T-helper 17 cell (primary cell): ENCODE measurements at places on chromosomes 12 and 14. TPM values are rescaled to one million over a fixed set of nuclear protein-coding genes. Genes with fewer than 3 reads are reported as not detected.
A peak's percentile ranks its signal among the peaks of the same experiment; 100 is the strongest.

DNA sequence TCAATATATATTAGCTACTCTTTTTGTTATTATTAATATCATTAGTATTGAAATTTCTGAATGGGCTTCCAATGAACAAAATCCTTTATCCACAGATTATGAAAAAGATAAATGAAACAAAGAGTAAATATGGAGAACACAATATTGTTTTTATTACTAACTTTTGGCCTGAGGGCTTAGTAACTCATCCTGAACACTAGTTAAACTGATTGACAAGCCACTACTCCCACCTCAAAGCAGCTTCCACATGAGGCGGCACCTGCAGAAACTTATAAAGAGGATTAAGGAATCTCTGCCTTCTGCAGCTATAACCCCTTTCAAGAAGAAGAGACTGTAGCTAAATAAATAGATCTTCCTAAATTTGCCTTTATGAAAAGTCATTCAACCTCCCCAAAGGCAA is 187.6 kb upstream of the ALG10 start:
- H3K27me3 ChIP-seq = no peaks in the 10 kb centered on the region
- H3K4me3 ChIP-seq = no peak overlapping the region
- DNase-seq = no peak

LRP1-AS gene
- total RNA-seq = not detected

DNA sequence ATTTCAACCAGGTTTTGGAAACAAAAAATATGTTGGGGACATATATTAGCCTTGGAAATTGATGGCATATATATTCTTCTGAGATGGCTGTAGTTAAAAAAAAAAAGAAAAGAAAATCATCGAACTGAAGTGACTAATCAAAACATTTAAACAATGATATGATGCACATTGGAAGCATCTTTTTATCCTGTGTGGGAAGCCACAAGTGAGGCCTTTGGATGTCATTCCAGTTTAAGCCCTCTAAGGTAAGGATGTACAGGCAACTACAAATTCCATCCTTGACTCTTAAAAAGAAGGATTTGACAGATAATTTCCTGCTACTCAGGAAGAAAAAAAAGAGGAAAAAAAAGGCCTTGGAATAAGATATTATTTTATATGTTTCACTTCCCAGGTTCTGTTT is 9.6 kb upstream of the PTPRB start:
- no peaks in the 10 kb centered on the region for H3K4me1 ChIP-seq
- DNase-seq = no peak
- H3K27me3 ChIP-seq = peaks cover 26% of the 10 kb centered on the region
- H3K36me3 ChIP-seq = no peaks in the 10 kb centered on the region
- no peak overlapping the region for H3K4me3 ChIP-seq

TAPBPL gene
- 19.6 TPM for total RNA-seq

MRPL42 gene
- total RNA-seq = 34.7 TPM

RFX4 gene
- total RNA-seq = not detected

DNA sequence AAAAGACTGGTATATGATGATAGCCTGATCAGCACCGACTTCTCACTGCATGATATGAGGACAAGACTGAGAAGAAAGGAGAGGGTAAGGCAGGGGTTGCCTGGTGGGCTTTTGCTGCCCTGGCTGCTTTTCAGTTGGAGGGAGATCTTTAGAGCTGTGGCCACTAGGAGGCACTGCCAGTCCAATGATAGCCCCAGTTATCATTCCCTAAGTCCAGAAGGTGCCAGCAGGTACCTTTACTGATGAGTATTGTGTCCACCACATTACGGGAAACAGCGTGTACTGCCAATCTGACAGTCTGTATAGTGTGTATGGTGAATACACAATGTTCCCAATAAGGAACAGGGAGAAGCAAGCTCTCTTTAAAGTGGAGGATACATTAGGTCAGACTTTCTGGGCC is 55.8 kb upstream of the CCDC175 start:
- DNase-seq = no peak
- H3K36me3 ChIP-seq = peaks cover 4% of the 10 kb centered on the region
- peaks cover 2% of the 10 kb centered on the region for H3K4me1 ChIP-seq
- no peak overlapping the region for H3K4me3 ChIP-seq
- H3K27me3 ChIP-seq = peaks cover 62% of the 10 kb centered on the region

DNA sequence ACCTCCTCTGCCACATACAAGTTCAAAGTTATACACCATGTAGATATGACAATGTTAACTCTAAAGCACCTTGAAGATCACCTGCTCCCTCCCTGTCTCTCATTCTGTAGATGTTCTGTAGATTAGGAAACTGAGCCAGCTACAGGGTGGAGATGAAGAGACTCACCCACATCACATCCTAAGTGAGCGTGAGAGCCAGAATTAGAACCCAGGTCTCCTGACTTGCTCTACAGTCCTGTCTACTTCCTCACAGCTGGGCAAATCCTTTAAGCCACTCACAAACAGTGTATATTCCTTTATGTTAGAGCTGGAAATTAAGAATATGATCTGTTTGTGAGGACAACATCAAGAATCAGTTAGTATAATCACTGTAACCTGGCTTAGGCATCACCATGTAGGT is 1.8 kb downstream of the APPL2 start:
- H3K27me3 ChIP-seq = no peaks in the 10 kb centered on the region
- H3K36me3 ChIP-seq = peaks cover 2% of the 10 kb centered on the region
- peak overlapping the region; percentile 94 for H3K4me3 ChIP-seq
- peak overlapping the region; percentile 89 for H3K27ac ChIP-seq

DNA sequence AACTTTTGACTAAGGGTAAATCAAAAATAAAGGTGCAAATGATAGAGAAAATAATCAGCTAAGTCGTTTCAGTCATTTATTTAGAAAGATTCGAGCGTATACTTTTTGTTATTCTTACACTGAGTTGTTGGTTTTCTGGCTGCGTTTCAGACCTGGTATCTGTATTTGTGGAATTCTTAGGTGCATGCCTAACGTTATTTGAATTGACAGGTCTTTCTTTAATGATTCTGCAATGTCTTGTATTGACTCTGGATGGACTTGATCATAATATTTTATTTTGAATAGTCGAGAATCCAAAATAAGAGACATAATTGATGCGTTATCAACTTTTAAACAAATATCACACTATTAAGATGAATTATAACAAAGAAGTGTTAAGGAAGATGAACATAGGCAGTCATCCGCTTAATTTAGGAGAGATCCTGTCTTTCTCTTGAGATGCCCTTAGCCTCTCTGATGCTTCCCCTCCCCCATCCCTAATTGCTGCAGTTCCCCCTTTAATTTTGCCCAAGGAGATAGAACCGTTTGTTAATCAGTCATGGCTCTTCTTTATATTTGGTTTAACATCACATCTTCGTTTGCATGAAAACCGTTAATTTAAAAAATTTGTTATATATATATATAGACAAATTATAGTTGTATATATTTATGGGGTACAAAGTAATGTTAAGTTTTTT is 1.8 kb downstream of the ALX1 start:
- H3K27me3 ChIP-seq = peaks cover 37% of the 10 kb centered on the region
- peaks cover 5% of the 10 kb centered on the region for H3K4me1 ChIP-seq
- H3K36me3 ChIP-seq = peaks cover 3% of the 10 kb centered on the region

DNA sequence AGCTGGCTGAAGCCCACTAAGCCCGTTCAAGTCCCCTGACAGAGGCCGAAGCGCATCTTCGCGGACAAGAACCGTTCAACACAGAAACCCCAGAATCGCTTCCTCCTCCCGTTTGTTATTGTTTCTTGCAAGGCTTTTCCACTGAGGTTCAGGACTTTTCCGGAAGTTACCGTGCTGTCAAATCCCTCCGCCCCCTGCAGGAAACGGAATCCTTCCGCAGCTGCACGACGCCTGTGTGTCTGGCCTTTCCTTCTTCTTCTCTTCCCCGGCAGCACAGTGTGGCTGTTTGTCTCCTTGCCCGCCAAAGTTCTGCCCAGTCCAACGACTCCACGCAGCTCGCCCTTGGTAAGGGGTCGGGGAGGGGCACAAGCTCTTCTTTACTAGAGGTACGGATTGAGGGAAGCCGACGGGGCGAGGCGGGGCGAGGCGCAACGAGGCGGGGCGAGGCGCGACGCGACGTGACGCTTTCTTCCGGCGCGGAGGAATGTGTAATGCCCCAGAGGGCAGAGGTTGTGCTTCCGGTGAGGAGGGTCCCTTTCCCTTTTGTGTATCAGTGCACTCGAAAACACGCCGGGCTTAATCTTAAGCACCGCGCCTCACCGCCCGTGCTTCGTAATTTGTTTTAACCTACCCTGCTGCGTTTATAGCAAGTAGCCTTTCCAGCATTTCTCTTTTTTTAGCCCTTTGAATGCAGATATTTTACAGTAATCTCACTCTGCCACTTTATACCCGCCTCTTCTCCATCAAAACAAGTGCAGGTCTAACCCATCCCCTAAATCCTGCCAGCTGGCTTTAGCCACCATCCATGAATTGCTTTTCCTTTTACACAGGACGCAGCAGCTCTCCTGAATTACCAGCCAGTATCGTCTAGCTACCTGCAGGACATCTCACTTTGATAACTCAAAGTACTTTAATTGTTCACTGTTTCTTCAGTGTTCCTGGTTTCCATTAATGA is at the start of gene KDM5A:
Gene KDM5A (minus strand): TSS at position 179 of the 955 bp plus-strand sequence. CDS start 229 bp downstream, outside the sequence.
- peaks cover 29% of the 10 kb centered on the region for H3K4me1 ChIP-seq
- H3K4me3 ChIP-seq = peak within 1 kb of the TSS; percentile 97
- H3K27me3 ChIP-seq = no peaks in the 10 kb centered on the region
- DNase-seq = peak; percentile 82

GRCh38 chr12:19154686-19155085 is 25.2 kb downstream of the PLEKHA5 start:
- H3K36me3 ChIP-seq = no peaks in the 10 kb centered on the region
- no peaks in the 10 kb centered on the region for H3K27me3 ChIP-seq
- H3K4me1 ChIP-seq = peaks cover 2% of the 10 kb centered on the region
- DNase-seq = no peak
- H3K4me3 ChIP-seq = no peak overlapping the region

BCL2L2 gene
- total RNA-seq = 5.0 TPM

TGM1 gene
- total RNA-seq = 4.3 TPM

DNA sequence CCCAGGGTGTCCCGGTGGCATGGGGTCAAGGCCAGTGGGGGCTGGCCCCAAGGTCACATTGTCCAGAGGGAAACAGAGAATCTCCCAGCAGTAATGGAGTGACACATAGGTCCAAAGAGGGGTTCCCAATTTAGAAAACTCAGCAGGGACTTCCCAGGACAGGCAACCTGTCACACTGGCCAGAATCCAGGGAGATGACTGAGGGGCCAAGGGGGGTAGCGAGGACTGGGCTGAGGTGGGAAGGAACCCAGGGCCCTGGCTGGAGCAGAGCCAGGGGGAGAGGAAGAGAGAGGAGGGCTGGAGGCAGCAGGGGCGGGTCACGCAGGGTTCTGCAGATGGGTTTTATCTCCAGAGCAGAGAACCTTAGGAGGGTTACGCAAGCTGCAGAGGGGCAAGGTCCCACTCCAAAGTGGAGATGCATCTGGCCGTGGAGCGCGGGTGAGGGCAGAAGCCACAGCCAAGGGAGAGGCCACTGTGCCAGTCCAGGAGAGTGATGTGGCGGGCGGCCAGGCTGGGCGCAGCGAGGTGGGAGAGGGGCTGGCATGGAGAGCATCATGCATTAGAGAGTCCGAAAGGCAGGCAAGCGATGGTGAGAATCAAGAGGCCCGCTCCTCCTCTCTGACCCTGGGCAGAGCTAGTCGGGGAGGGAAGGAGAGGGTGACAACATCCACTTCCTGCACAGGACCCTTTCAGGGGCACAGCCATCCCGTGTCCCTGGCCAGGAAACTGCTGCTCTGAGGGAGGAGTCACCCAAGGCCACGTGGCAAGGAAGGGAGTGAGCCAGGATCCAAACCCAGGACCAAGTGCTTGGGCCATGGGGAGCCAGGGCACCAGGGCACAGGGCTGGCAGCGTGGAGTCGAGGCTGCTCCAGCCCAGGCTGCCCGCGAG is 29.0 kb downstream of the NCOR2 start:
- H3K36me3 ChIP-seq = no peaks in the 10 kb centered on the region
- H3K4me3 ChIP-seq = peak overlapping the region; percentile 7
- peaks cover 24% of the 10 kb centered on the region for H3K4me1 ChIP-seq
- H3K27ac ChIP-seq = peak overlapping the region; percentile 47

RERG gene
- total RNA-seq = not detected

GRCh38 chr14:76073717-76074116 is 78.0 kb upstream of the GPATCH2L start:
- H3K4me3 ChIP-seq = no peak overlapping the region
- DNase-seq = no peak
- no peak overlapping the region for H3K27ac ChIP-seq

SERPINA9 gene
- total RNA-seq = not detected

- no peaks in the 10 kb centered on the region for H3K36me3 ChIP-seq
- H3K27me3 ChIP-seq = no peaks in the 10 kb centered on the region
- no peak for DNase-seq
- H3K4me3 ChIP-seq = peak overlapping the region; percentile 79
- H3K4me1 ChIP-seq = peaks cover 41% of the 10 kb centered on the region
Observed at GRCh38 chr14:72476657-72477499, 417.0 kb downstream of the DPF3 start.

DNA sequence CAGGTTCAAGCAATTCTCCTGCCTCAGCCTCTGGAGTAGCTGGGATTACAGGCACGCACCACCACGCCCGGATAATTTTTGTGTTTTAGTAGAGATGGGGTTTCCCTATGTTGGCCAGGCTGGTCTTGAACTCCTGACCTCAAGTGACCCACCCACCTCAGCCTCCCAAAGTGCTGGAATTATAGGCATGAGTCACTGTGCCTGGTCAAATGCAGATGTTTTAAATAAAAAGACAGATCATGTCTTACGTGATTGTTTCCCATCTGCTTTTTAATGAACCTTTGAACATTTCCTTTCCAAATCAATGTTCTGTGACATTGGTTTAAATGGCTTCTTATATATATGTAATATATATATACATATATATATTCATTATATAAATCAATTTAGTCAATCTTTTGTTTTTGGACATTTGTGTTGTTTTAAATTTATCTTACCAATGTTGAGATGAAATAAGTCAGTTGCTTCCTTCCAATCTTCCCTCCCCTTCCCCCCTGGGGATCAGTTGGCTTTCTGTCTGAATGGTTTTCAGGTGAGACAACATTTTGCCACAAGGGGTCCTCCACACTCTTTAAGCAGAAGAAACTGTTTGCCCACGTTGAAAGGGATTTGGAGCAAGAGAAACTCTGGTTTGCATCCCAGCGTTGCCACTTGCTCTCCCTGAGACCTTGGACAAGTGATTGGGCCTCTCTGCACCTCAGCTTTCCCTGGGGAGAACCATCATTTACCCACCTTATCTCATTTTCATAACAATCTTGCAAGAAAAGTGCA is 47.6 kb upstream of the RBM19 start:
- no peaks in the 10 kb centered on the region for H3K36me3 ChIP-seq
- H3K4me1 ChIP-seq = peaks cover 2% of the 10 kb centered on the region
- H3K4me3 ChIP-seq = no peak overlapping the region
- peaks cover 38% of the 10 kb centered on the region for H3K27me3 ChIP-seq
- DNase-seq = no peak
